Karpas-422 (cell line): ENCODE measurements at places on chromosomes 6 and 20.

DNA sequence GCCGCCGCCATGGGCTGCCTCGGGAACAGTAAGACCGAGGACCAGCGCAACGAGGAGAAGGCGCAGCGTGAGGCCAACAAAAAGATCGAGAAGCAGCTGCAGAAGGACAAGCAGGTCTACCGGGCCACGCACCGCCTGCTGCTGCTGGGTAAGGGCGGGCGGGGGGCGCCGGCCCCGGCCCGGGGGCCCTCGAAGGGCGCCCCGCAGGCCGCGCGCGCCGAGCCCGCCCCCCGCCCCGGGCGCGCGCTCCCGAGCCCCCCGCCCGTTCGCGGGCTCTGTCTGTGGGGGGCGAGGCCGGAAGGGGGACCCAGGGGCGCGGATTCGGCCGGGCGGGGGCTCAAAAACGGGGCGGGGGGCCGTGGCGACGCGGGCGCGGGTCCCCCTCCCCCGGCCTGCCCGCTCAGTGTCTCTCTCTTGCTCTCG is 39.2 kb downstream of the GNAS start:
- no peak for DNase-seq

DNA sequence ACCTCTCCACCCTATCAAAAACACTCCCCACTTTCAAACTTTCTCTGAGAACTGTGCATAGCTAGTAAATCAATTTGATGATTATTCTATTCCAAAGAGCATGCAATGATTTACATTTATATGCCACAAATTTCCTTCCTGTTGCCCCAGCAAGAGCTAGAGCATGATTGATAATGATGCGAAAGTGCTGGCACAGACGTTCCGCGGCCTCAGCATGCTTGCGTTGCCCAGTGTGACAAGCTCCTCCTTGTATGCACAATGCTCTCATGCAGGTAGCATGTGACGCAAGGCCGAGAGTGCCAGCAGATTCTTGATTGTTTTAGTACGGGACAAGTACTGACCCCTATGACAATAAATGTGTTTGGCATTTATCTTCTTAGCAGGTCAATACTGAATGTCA is 696.3 kb upstream of the SLC35B3 start:
- DNase-seq = no peak

DNA sequence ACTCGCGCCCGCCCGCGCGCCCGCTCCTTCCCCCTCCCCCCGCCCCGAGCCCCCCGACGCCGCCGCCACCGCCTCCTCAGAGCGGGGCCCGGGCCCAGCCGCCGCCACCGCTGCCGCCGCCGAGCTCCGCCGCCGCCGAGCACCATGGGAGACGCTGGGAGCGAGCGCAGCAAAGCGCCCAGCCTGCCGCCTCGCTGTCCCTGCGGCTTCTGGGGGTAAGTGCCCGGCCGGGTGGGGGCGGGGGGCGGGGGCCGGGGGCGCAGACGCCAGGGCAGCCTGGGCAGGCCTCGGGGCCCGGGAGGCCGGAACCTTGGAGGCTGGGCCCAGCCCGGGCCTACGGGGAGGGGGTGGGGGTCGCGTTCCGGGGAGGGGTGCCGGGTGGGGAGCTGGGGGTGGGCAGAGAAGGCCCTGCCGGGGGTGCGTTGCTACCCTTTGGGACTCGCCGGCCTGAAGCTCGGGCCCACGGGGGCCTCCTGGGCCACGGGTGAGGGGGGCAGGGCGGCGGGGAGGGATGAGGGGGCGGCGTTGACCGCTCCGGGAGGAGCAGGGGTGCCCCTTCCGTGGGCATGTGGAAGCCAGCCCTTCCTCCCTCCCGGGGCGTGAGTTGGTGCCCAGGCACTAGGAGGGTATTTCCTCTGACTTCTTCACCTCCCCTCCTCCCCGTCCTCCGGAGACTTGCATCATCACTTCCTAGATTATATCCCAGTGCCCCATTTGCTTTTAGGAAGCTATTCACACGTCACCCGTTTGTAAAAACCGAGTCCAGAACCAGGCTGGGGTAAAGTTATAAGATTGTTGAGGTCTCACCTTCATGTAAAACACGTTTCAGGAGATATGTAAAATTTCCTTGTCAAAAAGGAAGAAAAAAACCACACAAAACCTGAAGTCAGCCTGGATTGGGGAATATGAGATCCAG is 533 bp downstream of the ZFAND3 start:
- no peak for DNase-seq

DNA sequence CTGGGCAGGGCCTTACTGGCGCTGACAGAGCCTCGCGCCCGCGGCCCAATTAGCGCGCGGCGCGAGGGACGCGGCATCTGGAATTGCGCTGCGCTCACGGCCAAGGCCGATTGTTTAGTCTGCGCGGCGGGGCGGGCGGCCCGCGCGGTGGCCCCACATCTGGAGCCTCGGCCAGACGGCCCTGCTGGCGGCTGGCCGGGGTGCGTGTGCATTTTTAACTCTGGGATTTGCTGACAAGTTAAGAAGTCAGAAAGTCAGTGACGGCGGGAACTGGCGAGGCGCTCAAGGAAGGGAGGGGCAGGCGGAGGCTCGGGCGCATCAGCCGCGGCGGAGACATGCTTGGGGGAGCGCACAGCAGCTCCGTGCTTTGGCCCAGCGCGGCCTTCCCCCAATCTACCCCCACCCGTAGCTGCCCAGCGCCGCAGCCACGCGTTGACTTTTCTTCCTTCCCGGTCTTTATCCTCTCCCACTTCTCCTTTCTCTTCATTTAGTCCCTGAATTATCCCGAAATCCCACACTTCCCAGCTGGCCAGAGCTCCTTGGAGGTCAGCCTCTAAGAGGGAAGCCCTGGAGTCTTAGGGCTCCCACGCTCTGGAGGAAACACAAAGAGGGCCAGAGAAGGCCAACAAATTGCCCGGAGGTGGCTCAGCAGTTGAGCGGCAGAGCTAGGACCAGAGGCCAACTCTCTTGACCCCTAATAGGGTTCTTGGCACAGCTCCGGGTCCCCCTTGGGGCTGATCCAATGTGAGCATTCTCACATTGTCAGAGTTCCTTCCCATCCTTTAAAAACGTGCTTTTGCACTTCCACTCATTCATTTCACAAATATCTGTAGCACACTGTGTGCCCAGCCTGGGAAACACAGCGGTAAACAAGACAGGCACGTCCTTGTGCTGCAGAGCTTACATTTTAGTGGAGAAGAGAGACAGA is 40.8 kb upstream of the FOXP4 start:
- DNase-seq = no peak

DNA sequence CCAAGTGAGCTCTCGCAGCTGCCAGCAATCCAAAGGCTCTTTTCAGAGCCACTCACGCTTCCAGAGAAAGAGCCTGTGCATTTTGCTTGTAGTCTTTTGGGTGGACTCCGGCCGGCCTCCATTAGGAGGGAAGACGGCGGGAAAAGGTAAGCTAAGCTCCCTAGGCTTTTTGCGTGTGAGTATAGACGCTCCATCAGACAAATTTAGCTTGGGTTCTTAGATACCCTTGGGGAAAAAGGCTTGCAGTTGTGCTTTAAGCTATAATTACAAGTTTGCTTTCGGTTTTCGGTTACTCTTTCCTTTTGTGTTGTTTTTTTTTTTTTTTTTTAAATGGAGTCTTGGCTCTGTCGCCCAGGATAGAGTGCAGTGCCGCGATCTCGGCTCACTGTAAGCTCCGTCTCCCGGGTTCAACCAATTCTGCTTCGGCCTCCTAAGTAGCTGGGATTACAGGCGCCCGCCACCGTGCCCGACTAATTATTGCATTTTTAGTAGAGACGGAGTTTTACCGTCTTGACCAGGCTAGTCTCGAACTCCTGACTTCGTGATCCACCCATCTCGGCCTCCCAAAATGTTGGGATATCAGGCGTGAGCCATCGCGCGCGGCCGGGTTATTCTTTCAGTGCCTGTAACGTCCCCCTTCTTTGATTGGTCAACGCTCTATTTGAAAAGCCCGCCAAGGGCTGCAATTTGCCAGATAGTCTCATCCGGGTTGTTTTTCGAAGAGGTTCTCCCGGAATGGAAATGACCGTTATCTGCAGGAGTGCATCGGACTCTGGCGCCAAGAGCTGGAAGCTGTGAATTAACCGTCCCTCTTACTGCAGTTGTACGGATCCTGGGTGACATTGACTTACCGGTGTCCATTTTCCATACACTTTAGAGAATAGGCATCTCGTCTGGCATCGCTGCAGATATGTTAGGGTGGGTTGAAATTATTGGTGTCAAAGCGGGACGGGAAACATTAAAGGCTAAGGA is 18.1 kb downstream of the OR2B2 start:
- DNase-seq = peak; percentile 94

DNA sequence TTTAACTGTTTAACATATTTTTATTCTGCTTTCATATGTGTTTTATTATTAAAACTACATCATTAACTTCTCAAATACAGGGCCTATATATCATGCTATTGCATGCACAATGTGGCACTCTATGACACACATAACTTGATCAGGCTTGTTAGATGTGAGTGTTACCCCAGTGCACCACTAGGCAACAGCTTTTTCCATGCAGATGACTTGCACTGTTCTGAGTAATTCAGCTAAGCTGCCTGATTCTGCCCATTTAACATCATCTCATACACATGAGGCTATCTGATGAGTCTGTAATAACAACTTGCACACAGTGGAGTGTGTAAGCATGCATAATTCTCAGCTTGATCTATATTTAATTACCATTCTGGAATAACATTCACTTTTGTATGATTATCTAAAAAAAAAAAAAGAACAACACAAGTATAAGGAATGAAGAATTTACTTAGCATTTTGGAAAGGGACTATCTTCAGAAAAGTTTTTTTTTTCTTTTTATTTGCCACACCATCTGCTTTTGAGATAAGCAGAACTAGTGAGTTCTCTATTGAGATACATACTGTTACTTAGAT is 83.1 kb downstream of the GRM1 start:
- no peak for DNase-seq

DNA sequence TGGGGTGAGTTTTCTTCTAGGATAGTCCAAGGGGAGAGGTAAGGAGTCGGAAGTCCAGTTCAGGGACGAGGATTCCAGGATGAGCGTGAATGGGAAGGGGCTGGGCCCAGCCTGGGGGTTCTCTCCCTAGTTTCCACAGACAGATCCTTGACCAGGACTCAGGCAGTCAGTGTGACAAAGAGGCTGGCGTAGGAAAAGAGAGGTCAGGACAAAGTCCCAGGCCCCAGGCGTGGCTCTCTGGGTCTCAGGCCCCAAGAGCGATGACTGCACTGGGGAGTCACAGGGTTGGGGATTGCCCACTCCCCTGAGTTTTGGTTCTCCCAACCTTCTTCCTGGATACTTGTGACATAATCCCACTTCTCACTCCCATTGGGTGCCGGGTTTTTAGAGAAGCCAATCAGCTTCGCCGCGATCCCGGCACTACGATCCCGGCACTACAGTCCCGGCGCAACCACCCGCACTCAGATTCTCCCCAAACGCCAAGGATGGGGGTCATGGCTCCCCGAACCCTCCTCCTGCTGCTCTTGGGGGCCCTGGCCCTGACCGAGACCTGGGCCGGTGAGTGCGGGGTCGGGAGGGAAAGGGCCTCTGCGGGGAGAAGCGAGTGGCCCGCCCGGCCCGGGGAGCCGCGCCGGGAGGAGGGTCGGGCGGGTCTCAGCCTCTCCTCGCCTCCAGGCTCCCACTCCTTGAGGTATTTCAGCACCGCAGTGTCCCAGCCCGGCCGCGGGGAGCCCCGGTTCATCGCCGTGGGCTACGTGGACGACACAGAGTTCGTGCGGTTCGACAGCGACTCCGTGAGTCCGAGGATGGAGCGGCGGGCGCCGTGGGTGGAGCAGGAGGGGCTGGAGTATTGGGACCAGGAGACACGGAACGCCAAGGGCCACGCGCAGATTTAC is 46.2 kb upstream of the TRIM26 start:
- DNase-seq = peak; percentile 65

DNA sequence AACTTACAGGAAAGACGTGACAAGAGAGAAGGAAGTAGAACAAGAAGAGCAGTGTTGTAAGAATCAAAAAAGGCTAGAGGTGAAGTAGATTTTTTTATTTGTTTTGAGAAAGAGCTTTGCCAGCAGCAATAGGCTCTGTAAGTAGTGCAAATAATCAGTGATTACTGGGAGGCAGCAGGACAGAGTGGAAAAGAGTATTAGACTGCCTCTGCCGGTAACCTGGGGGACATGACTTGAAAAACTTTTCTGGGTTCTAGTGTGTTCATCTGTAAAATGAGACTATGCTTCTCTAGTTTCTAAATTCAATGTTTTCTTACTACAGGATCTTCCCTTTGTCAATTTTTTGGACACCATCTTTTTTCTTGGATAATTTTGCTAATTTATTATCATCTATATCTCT is 5.8 kb upstream of the IRAK1BP1 start:
- no peak for DNase-seq

GRCh38 chr6:72132427-72132826 is 246.1 kb downstream of the RIMS1 start:
- no peak for DNase-seq

DNA sequence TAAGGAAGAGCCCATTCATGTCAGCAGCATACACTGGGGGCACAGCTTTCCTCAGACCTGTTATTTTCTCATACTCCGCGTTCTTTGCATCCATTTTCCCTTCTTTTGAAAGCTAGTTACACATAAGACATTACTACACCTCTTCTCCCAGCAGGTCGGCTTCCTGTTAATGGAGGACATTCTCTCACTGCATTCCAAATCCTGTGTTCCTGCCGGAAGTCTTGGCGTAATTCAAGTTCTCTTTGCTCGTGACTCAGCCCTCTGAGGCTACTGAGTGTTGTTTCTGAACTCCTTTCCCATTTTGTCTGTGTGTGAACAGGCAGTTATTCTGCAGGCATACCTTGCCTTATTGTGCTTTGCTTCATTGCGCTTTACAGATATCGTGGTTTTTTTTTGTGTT is 97.5 kb upstream of the ZBTB24 start:
- no peak for DNase-seq

DNA sequence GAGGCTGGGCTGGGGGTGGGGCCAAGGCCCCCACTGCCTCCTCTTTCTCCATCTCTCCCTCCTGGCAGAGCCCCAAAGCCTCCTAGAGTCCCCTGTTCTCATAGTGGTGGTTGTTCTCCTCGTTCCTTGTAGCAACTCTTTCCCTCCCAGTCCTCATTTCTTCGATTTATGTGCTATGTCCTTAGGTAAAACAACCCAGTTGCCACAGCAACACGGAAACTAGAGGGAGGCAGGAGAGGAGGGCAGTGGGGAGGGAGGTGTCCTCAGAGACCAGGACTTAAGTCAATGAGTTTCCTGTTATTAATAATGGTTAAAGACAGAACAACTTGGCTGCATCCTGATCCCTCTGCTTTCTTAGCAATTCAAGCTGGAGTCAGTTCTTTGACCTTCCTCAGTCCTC is 161.0 kb downstream of the INSM1 start:
- no peak for DNase-seq

- DNase-seq = no peak
Measured at GRCh38 chr6:47303342-47303741, 6.4 kb downstream of the TNFRSF21 start.

- no peak for DNase-seq
Measured at GRCh38 chr6:21997119-21998037, 299.5 kb downstream of the PRL start.

- DNase-seq = no peak
Measured at GRCh38 chr20:59632541-59633113, 28.3 kb downstream of the PHACTR3 start.

GRCh38 chr6:15871276-15871675 is 208.4 kb upstream of the DTNBP1 start:
- DNase-seq = no peak

GRCh38 chr6:125752773-125753172 is 3.3 kb downstream of the HEY2 start:
- DNase-seq = no peak

- DNase-seq = no peak
Measured at GRCh38 chr20:36200451-36200850, 35.8 kb upstream of the AAR2 start.

GRCh38 chr20:64219202-64219601 is 36.3 kb upstream of the PCMTD2 start:
- DNase-seq = no peak

- no peak for DNase-seq
Measured at GRCh38 chr6:157521362-157522335, 140.7 kb downstream of the ZDHHC14 start.
